ENCODE measurements at places on chromosomes 12 and 14.

DNA sequence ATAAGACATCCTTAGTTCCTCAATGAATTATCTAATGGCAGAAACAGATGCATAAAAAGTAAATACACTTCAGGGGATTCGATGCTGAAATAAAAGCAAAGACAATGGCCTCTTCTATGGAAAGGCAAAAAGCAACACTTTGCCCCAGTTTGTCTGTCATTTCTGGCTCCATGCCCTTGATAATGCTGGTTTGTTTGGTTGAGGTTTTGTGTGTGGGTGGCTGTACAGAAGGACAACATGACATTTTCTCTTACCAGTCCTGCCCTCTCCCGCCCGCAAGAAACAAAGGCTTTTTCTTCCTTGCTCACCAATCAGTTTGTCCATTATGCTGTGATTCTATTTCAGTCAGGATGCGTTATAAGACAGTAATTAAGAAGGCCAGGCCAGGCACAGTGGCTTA lies 18.1 kb upstream of the WDR89 start:
- no peak for DNase-seq

DNA sequence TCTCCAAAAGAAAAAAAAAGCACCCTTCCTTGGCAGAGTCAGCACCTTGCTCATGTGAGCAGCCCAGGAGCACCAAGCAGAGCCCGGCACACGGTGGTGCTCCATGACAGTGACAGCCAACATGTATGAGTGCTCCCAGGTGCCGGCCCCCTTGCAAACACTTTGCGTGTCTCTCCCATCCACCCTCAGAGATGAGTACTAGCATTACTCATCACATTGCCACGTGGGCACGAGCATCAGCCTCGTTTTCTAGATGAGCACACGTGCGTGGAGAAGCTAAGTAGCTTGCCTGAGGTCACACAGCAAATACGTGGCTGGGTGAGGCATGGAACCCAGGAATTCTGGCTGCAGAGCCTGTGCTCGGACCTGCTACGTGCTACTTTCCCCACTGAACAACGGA lies 177.9 kb upstream of the PRMT8 start:
- DNase-seq = no peak

GRCh38 chr12:40016980-40017379 lies 88.9 kb downstream of the SLC2A13 start:
- no peak for DNase-seq

DNA sequence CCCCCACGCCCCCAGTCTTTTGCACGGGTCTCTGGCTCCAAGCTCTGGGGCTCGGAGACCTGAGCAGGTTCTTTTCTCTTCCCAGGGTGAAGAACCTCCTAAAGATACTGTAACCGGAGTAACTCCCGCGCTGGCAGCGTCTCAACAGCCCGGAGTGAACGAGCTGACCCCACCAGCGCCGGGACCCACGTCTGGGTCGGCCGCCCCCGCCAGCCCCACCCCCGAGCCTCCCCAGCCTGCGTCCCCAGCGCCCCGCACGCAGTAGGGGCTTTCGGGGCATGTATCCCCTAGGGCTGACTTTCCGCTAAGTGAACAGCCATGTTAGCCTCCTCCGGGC lies 858 bp downstream of the SLC35F4 start:
- DNase-seq = no peak

GRCh38 chr14:35369701-35370191 lies 34.8 kb downstream of the NFKBIA start:
- no peak for DNase-seq

DNA sequence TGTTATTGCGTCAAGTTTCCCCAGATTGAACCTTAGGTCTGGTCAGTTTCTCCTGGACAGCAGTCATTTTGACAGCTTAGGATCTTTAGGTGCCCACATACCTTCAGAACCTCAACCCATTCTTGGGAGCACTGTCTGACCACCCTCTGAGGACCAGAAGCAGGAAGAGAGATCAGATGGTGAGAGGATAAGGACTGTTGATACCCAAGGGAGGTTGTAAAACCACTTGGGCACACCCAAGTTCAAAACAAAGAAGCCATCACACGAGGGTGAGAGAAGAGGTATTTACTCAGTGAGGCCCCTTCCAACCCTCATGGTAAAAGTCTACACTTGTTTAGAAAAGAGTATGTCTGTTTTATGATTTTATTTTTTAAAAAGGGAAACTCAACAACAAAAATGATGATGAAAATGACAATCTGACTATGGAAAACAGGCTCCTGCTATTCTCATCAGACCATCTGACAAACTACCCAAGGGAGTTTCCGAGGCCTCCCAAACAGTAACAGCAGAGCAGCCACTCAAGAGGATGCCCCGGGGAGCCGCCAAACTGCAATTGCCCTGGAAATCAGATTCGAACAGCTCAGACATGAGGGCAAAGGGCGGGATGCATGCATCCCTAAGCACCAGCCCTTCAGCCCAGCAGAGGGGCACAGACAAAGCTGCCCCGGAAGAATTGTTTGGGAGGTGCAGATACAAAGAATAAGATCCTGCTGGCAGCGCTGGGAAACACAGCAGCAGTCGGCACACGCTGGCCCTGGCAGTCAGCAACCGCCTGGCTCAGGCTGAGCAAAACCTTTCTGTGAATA lies 162.6 kb upstream of the PLEKHG7 start:
- no peak for DNase-seq

GRCh38 chr12:131477613-131478012 lies 233.3 kb upstream of the SFSWAP start:
- no peak for DNase-seq

DNA sequence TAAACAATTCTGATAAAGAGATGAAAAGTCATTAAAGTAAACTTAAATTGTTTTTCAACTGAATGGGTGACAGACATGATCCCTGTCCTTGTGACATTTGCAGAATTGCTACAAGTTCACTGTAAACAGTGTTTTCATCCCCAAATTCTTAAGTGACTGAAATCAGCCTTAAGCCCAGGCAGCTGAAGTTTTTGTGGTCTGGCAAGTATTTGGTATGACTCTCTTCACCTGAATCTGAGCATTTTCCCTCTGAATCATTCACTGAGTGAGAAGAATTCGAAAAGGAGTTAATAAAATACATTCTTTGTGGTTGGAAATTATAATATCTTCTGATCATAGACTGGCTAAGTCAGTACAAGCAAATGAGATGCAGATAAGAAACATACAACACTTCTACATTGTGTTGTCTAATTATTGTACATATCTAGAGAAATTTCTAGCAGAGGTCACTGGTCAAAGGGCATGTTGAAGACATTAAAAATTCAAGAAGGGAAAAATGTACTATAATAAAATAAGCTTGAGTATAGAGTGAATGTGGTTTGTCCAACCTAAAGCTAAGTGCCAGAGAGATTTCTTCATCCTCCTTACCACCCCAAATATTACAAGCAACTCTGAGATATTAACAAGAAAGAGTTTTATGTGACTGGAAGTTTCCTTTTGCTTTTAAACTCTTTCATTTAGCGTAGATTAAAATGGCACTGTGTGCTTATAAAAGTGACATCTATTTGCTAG lies 177.8 kb upstream of the DIO2 start:
- no peak for DNase-seq

DNA sequence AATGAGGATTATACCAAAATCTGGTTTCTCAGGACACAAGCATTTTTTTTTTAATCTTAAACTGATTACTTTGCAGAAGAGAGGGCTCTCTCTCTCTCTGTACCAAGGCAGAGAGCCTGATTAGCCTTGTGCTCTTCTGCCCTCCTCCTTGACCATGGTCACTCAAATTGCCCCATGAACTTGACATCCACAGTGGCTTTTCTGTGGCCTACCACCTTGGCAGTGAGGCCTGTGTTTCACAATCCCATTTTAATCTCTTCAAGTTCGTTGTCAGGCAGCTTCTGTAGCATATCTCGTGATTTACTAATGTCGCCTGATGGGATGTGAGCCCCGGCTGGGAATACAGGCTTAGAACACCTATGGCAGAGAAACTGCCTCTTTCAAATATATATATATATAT lies 30.7 kb upstream of the PWP1 start:
- no peak for DNase-seq

GRCh38 chr12:131882804-131883520 lies 11.5 kb upstream of the ULK1 start:
- DNase-seq = no peak

GRCh38 chr12:64760808-64761573 lies 1.8 kb upstream of the GNS start:
- no peak for DNase-seq

- DNase-seq = peak; percentile 82
Observed at GRCh38 chr12:104303538-104304151, at the start of gene EID3. Gene EID3, plus strand, starts transcription at chr12:104303739. Its CDS starts 196 bp downstream, at chr12:104303935.

DNA sequence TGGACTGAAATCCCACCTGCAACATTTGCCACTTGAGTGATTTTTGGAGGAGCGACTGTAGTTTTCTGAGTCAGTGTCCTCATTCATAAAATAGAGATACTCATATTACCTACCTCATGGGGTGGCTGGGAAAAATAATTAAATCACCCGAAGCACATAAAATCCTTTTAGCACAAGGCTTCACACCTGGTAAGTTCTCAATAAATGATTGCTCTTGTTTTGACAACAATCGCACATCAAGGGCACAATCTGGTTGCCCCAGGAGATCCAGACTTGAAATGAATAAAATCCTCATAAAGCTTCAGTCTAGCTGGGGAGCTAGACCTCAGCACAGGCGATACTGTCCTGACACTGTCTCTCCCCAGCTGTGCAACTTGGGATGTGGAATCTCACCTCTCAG lies 76.0 kb upstream of the CCDC60 start:
- DNase-seq = no peak

GRCh38 chr14:32934881-32935633 lies 3.6 kb upstream of the NPAS3 start:
- DNase-seq = no peak

DNA sequence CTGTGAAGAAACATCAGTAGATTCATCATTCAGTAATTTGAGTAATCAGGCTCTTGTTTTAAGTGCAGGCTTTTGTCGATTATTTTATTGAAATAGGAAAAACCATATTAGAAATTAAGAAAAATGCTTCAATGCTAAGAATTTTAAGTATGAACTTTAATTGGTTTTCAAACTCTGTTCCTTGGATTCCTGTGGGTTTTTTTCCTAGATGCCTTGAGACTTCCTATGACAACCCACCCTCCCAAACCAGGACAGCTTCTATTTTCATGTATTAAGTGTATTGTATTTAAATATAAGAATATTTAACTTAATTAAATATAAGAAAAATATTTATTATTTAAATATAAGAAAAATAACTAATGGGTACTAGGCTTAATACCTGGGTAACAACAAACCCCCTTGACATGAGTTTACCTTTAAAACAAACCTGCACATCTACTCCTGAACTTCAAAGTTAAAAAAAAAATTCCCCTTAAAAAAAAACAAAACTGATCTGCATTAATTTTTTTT lies 3.0 kb downstream of the ARHGAP5 start:
- no peak for DNase-seq

GRCh38 chr12:1579651-1580435 lies 14.5 kb downstream of the FBXL14 start:
- no peak for DNase-seq

DNA sequence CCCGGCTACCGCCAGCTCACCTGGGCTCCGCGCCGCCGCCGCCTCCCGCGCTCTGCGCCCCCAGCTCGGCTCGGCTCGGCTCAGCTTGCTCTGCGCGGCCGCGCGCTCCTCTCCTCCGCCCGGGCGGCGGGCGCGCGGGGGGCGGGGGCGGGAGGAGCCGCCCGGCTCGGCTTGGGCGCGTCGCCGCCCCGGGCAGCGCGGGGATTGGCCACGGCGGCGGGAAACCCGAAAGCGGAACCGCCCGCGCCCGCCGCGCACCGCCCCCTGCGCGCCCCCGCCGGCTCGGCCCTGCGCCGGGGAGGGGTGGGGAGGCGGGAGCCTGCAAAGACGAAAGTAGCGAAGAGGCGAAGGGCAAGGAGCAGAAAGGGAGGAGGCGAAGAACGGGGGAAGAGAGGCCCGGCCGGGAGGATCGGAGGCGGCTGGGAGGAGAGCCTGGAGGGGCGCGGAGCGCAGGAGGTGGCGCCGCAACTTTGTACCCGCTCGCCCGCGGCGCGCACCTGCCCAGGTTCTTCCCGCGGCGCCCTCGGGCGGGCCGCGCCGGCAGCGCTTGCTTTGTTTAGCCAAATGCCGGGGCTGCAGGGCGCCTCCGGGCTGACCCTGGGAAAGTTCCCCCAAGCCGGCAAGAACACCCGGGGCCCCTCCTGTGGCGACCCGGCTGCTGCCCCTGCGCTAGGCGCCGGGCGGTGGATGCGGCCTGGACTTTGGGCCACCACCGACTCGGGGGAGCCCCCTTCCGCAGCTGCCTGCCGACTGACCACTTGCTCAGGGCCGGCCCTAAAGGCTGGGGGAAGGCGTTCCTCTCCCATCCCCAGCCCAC lies at the start of gene CAMKK2:
TSS of gene CAMKK2 (minus strand) at position 92 of the 817 bp plus-strand sequence. CDS start 22,183 bp downstream, outside the sequence.
- peak; percentile 80 for DNase-seq

GRCh38 chr12:113565368-113565767 lies 93.7 kb upstream of the LHX5 start:
- no peak for DNase-seq

DNA sequence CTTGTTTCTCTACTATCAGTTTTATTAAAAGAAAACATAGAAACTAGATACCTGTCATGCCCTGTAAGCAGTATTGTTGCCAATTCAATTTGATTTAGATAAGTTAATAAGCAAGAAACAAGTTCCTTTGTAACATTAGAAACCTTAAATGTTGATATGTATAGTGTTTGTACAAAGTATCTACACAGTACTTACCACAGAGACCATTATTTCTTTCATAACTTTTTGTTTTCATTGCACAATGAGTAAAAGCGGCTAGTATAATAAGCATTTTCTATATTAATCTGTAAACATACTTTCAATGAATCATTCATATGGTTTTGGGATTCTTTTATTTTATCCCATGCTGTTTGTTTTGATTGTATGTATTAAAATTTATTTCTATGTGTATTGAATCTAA lies 305.1 kb downstream of the TTC6 start:
- DNase-seq = no peak

GRCh38 chr14:90450667-90451066 lies 53.8 kb downstream of the CALM1 start:
- DNase-seq = no peak

- DNase-seq = no peak
Observed at GRCh38 chr14:49203676-49204075, 382.5 kb downstream of the RPS29 start.

GRCh38 chr12:57516617-57517153 lies 3.6 kb downstream of the DDIT3 start:
- no peak for DNase-seq

- DNase-seq = no peak
Observed at GRCh38 chr14:25516838-25517237, 466.9 kb upstream of the STXBP6 start.

Data from activated CD4-positive, CD25-positive, alpha-beta regulatory T cell (primary cell).